Ureter (tissue), 1 donor: ENCODE measurements at places on chromosomes 3 and 15. TPM values are rescaled to one million over a fixed set of nuclear protein-coding genes. Genes with fewer than 3 reads are reported as not detected.

Gene ARHGEF26
- total RNA-seq: 19.0 TPM

Gene ERC2
- total RNA-seq: 1.1 TPM

Gene GMNC
- not detected for total RNA-seq

Gene ARHGAP11A
- 1.4 TPM for total RNA-seq

GRCh38 chr3:197001972-197002700, 27.5 kb downstream of the MELTF start:
- no peak for DNase-seq

DNA sequence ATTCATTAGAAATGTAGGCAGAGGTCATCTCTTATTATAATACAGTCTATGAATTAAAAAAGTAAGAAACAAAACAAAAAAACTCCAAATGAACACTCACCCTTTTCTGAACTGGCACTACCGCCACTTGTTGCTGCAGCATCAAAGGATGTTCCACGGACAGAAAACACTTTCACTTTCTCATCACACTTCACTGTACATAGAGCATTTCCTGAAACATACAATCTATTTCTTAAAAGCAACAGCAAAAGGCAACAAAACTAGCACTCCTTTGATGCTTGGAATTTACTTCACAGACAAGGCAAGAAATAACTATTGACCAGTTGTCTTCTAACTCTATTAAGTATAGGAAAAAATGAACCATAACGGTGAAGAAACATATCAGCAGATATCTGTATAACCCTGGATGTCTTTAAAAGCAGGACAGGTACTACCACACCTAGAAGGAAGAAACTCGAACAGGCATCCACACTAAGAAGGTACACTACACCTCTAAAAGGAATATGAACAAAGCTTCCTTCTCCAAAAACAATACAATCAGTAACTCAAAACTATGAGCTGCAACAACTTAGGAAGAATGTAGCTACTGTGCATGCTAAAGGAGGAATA, 24.9 kb downstream of the ETFA start:
- no peak for DNase-seq

DNA sequence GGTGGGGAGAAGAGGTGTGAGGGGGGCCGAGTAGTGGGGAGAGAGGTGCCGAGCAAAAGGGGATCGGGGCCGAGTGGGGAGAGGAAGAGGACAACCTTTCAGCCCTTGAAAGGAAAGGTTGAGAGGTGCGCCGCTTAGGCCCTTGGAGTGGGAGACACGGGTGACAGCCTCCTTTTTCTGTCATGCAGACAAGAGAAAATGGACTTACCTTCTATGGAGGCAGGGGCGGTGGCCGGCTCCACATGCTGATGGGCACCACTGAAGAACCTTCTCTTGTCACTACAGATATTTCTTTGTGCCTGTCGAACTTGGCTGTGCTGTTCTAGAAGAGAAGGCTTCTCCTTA, 421 bp downstream of the KLHL18 start:
- DNase-seq: no peak

GRCh38 chr3:12507591-12508281, 23.5 kb downstream of the TSEN2 start:
- no peak for DNase-seq

DNA sequence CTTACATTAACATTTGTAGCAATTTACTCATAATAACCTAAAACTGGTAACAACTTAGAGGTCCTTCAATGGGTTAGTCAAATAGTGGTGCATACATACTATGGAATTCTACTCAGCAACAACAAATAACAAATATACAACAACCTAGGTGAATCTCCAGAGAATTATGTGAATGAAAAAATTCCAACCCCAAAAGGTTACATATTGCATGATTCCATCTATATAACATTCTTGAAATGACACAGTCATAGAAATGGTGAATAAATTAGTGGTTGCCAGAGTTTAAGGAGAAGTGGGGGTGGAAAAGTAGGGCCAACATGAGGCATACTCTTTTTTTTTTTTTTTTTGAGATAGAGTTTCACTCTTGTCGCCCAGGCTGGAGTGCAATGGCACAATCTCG, 12.7 kb upstream of the SNTN start:
- DNase-seq: no peak

DNA sequence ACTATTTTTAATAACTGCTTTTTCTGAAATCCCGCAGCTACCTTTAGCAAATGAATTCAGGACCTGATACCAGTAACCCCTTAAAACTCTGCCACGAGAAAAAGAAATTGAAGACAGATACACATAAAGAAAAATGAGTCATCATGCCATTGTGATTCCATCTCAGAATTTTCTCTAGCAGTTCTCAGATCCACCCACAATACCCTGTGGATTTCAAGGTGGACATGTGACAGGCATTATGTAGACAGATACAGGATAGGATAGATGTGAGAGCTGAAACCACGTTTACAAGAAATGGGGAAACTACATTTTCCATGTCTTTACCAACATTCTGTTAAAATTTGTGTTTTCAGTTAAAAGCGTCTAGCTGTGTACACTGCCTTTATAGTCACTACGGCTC, 291.9 kb upstream of the NR2F2 start:
- DNase-seq: no peak

DNA sequence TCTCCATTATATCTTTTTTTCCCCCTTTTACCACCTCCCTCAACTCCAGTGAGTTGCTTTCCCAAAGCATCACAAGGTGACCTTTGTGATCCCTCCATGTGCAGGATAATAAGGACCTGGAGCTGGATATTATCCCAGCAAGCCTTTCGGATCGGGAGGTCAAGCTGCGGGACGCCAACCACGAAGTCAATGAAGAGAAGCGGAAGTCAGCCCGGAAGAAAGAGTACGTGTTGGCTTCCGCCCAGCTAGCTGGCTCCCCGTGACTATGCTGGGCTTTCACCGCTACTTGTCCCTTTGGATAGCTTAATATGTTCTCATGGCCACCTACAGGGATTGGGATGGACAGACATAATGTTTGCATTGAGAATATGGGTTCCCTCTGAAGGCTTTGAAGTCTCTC, 273.7 kb upstream of the UMPS start:
- no peak for DNase-seq

- DNase-seq: no peak
These were observed 294.5 kb upstream of the LMCD1 start for GRCh38 chr3:8206971-8207617.
